ENCODE measurements at places on chromosomes 3 and 15.

DNA sequence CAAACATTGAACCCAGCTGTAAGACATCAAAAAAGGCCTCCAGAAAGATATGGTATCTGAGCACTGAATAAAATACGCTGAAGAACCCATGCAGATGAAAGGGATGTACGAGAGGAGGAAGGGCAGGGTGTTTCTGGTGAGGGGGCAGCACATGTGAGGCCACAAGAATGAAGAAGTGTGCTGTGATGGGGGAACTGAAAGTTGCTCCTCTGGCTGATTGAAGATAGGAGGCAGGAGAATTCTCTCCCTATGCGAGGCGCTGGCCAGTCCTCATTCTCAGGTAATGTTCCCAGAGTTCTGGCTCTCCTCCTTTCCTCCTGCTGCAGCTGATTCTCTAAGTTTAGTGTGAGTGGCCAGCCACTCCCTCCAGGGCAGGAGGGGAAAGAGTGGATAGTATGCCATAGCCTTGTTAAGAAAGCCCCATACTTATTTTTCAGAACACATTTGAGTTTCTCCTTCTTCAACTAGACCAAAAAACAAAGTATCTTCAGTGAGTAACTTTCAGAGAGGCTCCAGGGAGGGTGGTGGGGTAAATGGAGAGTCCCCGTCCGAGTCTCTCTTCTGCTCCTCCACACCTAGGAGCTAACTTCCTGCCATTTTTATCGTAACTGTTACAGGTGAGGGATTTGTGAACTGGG, 26.9 kb upstream of the MYO1E start:
- no peak for DNase-seq

- DNase-seq = no peak
These were observed 90.1 kb downstream of the FNDC3B start for GRCh38 chr3:172129498-172129849.

DNA sequence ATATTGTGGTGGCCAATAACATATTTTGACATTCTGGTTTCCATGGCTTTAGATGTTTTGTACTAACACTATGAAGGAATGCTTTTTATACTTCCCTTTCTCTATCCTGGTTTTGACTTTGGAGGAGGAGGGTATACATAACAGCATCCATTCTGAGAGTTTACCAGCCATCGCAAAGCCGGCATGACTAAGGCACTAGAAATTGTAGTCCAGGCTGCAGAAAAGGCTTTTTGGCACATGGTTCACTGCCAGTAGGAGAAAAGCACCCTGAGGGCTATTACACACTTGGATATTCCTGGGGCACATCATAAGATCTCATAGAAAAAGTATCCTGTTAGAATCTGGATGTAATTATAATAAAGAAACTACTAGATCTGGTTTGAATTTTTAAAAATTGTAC, 101.8 kb downstream of the STT3B start:
- DNase-seq = no peak

GRCh38 chr3:141063831-141064230, 12.7 kb downstream of the SPSB4 start:
- DNase-seq = no peak

- no peak for DNase-seq
These were observed 6.3 kb downstream of the THOC7 start for GRCh38 chr3:63857311-63857710.

GRCh38 chr3:10328460-10329071, 7.7 kb upstream of the SEC13 start:
- no peak for DNase-seq

DNA sequence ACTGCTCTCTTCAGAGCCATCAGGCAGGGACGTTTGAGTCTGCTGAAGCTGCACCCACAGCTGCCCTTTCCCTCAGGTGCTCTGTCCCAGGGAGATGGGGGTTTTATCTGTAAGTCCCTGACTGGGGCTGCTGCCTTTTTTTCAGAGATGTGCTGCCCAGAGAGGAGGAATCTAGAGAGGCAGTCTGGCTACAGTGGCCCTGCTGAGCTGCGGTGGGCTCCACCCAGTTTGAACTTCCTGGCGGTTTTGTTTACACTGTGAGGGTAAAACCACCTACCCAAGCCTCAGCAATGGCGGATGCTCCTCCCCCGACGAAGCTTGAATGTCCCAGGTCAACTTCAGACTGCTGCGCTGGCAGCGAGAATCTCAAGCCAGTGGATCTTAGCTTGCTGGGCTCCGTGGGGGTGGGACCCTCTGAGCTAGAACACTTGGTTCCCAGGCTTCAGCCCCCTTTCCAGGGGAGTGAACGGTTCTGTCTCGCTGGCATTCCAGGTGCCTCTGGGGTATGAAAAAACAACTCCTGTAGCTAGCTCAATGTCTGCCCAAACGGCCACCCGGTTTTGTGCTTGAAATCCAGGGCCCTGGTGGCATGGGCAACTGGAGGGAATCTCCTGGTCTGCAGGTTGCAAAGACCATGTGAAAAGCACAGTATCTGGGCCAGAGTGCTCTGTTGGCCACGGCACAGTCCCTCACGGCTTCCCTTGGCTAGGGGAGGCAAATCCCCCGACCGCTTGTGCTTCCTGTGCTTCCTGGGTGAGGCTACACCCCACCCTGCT, 21.1 kb upstream of the ST6GAL1 start:
- no peak for DNase-seq

All from NCI-H2107 (cell line).